ENCODE measurements at places on chromosomes 1 and 21.

DNA sequence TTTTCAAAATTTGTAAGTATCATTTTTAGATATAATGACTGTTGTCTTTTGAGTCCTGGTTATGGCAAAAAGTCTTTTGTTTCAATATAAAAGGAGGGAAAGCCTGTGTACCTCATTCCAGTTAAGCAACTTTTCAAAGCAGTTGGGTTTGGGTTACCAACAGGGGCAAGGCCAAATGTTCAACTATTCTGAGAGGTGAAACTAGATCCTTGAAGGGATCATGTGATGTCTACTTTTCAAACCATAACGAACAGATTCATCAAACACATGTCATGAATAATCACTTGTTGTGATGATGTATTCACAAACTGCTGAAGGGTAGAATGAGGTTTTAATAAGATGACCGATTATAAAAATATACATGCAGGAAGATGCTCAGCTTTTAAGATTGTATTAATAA is 171.3 kb downstream of the HHAT start:
- peak; percentile 3 for DNase-seq

DNA sequence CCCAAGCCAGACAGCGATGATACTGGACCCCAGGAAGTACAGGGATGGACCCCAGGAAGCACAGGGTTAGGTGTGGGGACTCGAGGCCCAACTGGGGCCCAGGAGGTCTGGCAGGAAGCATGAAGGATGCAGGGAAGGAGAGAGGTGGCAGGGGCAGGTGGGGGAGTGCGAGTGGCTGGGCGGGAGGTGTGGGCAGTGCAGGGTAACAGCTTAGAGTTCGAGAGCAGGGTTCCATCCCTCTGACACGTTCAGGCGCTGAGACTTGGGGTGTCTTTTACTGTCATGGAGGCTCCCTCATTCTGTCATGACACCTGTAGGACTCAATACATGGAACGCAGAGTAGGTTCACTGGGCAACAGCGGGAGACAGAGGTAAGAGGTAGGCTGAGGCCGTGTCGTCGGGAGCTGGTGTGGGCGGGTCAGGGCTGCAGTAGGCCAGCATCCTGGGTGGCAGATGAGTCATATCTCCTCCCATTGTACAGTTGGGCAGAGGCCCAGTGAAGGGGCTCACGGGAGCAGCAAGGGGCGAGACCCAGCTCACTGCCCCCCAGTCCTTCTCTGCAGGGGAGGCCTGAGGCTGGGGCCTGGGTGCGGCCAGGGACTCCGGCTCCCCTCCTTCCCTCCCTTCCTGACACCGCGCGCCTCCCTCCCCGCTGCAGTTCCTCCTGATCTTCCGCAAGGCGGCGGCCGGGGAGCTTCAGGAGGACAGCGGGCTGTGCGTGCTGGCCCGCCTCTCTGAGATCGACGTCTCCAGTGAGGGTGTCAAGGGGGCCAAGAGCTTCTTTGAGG is 11.6 kb upstream of the CTRC start:
- no peak for DNase-seq

- DNase-seq = no peak
Observed at GRCh38 chr1:55423376-55423775, 208.2 kb upstream of the USP24 start.

DNA sequence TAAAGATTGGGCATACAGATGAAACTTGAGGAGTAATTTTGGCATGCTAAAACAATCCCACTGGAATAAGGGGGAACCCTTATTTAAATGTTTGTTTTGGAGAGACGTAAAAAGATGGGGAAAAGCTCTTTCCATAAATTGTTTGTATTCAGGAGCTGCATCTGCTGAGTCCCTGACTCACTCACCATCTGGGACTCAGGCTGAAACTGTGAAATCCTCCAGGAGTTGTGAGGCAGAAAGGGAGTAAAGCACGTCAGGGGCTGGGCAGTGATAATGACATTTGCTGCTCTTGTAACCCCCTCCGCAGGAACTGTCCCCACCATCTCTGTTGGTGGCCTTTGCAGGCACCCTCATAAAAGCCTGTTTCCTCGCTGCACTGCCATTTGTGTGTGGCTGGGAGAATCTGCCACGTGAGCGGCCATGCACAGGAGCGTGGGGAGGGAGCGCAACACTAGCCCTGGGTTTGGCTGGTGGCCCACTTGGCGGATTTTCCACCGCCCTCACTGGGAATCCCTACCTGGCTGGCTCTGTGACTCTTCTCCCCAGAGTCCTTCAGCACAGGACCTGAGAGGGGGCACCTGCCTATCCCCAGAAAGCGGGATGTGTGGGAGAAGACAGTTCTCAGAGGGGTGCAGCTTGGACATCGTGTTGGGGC is 45.3 kb downstream of the ZSCAN20 start:
- DNase-seq = no peak

GRCh38 chr1:39102537-39103327 is 76.6 kb downstream of the NDUFS5 start:
- DNase-seq = peak; percentile 52

DNA sequence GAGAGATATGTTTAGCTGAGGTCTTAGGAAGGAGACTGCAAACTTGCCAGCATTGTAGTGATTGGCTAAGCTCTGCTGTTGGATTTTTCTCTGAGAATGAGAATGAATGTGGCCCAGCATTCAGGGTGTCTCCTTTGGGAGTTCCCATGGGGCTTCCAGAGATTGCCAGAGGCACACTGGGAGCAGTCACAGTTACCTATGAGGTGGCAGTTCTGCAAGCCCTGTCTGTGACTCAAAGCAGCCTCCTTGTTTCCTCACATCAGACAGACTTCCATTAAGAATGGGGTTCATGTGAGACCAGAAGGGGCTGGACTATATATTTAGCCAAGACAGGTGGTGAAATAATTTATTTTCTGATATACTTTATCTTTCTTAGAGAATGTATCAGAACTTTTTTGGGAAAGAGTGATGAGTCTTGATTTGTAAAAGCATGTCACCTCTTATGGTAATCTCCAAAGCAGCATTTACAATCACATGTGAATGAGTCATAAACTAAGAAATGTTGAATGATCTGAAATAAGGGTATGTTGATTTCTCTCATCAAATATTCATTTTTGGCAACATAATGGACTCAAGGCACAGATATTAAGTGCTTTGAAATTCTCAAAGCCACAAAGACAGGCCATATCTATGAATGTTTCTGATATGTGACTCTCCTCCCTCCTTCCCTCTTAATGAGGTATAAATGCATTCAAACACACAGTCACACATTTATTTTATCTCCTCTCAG is 9.5 kb upstream of the SLC19A2 start:
- no peak for DNase-seq

DNA sequence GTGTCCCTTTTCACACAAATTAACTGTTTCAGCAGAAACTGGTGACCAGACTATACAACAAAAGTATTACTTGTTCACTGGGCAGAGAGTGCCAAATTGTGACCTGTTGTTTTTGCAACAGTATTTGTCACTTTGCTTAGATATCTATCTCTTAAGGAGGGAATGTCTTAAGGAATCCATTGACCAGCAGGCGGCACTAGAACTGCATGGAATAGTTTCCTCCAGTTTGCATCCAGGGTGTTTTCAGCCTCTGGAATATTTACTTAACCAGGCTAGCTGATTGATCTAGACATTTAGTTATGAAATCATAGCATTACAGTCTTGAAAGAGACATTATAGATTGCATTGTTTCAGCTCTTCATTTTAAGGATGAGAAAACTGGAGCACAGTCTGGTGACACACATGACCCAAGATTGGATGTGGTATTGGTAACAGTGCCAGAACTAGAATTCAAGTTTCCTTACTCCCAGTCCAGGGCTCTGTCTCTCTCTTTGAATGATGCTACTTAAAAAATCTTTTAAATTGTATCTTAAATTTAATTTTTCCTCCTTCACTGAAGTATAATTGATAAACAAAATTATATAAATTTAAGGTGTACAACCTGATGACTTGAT is 16.9 kb downstream of the RPTN start:
- DNase-seq = peak; percentile 0

- no peak for DNase-seq
Observed at GRCh38 chr1:52420713-52421112, 16.3 kb downstream of the PRPF38A start.

- no peak for DNase-seq
Observed at GRCh38 chr1:178643831-178644230, 81.2 kb upstream of the RALGPS2 start.

GRCh38 chr1:59596432-59596831 is 218.3 kb upstream of the HOOK1 start:
- no peak for DNase-seq

DNA sequence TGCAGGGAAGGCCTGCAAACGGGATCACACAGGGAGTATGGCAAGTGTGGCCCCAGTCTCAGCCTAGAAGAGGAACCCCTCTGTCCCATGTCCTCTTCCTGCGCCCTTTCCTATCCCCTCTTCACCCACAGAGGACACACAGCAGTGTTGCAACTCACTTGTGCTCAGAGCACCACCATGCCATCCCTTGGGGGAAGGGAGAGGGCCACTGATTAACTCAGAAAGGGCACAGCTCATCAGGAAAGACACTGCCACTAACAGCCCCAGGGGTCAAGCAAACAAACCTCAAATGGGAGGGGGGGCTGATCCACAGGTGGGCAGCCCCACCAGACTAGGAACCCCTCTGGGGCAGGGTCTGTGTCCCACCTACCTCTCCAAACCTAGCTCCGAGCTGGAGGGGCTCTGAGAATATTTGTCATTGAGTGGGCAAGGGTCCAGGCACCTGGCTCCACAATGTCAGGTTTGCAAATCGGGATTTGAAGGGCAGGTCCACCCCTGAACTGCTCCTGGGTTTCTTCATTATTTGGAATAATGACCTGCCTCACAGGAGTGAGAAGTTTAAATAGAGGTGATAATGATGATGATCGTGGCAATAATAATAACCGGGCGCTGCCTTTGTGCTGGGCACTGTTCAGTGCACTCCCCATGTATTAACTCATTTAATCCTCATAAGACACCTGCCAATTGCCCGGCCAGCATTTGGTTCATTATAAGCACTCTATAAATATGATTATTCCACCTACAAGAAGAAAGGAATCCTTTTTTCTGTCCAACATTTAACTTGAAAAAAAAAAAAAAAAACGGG is 1.0 kb downstream of the ALDH4A1 start:
- no peak for DNase-seq

- DNase-seq = no peak
Observed at GRCh38 chr1:236301958-236302335, 20.2 kb upstream of the ERO1B start.

DNA sequence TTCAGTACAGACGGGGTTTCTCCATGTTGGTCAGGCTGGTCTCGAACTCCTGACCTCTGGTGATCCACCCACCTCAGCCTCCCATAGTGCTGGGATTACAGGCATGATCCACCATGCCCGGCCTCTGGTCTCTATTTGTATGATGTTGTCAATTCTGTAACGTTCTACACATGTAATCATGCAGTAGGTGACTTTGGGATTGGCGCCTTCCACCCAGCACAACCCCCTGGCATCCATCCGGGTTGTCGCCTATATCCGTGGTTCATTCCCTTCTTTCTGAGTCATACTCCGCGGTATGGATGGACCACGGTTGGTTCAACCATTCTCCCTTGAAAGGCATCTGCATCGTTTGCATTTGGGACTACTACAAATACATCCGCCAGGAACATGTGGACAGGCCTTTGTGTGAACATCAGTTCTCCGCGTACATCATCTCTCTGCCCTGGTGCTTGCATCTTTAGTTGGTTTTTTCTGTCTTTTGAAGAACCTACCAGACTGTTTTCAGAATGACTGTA is 72.1 kb downstream of the PDE9A start:
- DNase-seq = no peak

- no peak for DNase-seq
Observed at GRCh38 chr1:116902723-116903383, 6.9 kb upstream of the PTGFRN start.

DNA sequence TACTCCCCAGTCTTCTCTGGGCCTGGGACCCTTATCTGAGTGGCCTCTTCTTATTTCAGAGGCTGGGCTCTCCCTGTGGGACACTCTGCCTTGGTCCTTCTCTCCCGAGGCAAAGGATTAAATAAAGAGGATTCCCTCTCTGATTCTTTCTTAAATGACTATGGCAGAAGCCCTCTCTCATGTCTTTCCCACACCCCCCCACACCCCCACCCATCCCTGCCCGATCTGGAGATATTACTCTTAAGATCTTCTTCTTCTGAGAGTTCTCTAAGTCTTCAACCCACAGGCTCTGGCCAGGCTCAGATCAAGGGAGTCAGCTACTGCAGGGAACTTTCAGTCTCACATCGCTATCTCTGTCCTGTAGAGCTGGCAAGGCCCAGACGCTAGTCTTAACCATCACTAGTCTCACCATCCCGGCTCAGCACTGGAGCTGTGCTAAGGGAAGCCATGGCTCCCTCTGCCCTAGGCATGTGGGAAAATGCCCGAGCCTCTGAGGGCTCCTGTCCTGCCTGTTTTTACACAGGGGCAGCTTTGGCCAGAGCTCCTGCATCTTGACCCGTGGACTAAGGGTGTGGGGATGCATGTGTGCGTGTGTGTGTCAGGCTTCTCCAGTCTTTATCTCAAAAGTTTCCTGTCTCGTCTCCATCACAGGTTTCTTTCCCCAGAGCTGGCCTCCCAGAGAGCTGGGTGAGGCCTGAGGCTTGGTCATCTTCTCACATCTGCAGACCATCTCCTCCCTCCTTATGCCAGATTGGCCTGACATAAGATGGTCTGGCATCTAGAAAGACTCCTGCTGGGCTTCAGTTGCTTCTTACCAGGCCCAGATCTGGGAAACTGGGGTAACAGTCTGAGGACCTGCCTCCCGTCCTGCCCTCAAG is 36.7 kb downstream of the LGR6 start:
- no peak for DNase-seq

GRCh38 chr21:44701541-44701940 is 4.6 kb downstream of the KRTAP10-12 start:
- peak; percentile 37 for DNase-seq

DNA sequence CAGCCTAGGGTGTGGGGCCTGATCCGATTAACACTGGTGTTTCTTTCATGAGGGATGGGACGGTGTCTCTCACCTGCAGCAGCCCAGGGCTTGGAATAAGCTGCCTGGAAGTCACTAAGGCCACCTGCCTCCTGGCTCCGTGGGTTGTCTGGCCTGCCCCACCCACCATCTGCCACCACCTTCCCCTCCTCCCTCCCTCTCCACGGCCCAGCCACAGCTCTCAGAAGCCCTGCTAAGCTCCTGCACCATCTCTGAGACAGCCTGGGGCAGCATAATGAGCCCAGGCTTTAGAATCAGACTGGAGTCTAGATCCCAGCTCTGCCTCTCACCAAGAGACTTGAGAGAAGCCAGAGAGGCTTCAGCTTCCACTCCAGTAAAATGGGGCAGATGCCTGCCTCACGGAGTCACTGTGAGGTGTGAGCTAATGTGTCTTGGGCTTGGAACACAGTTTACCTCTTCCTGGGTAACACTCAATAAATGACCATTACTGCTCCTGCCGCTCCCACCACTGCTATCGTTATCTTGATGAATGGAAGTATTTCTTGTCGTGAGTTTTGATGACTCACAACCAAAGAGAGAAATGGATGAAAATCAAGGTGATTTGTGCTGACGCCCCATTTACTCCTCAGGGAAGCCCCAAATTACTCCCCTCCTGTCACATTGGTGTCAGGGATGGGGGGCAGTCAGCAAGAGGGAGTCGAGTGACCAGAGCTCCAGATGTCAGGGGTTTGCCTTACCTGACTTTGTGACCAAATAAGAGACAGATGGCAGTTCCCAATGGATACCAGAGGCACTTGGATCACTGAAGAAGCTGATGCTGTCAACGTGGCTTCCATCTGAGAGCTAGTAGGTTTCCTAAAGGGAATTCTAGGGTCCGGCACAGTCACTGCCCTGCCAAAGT is 23.5 kb upstream of the C1QA start:
- DNase-seq = peak; percentile 91

Data from NCI-H524 treated with DMSO at 0.1 percent for 48 hours (cell line).